ENCODE measurements at places on chromosomes 7 and 10.

DNA sequence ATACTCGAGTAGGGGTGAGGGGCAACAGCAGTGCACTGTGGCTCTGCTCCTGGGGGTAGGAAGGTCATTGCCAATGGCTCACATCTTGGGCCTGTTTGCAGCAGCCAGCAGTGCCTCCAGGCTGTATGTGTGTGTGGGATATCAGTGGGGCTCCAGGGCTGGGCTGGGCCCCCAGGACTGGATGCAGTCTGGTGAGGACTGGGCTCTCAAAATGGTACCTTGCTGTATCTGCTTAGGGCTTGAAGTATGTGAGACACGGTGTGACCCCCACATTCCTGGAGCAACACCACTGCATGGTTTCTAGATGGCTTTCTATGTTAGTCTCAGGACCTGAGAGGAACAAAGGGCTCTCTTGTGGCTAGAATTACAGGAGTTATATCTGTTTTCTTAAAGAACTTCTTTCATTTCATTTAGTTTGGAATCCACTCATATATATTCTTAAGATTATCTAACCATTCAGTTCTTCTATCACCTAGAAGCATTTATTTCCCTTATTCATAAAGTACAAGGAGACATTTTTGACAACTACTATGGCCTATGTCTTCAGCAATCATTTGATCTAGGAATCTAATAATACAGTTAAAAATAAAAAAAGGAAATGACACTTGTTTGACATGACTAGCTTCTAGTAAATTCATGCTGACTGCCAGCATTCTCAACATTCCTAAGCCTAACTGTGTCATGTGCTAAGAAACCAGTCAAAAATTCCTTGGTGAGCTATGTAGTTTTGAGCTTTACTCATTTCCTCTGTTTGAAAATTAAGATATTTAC lies 443.2 kb upstream of the SEMA3A start:
- DNase-seq = peak; percentile 89

- DNase-seq = no peak
Observed at GRCh38 chr10:74238031-74238431, 87.0 kb downstream of the ADK start.

DNA sequence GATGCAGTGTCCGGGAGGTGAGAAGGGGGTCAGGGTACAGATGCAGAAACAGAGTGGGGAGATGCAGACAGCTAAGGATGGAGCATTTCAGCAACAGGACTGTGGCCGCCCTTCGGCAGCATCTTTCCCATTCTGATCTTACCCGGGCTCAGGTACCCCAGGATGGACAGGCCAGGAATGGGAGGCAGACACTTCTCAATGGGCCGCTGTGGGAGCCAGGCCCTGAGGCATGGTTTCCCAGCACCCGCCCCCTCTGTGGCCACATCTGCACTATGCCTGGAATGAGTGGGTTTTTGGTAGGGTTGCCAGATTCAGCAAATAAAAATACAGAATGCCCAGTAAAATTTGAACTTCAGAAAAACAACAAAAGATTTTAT lies 105.2 kb upstream of the CTBP2 start:
- DNase-seq = peak; percentile 51

GRCh38 chr10:123318516-123318915 lies 164.3 kb downstream of the BUB3 start:
- peak; percentile 6 for DNase-seq

DNA sequence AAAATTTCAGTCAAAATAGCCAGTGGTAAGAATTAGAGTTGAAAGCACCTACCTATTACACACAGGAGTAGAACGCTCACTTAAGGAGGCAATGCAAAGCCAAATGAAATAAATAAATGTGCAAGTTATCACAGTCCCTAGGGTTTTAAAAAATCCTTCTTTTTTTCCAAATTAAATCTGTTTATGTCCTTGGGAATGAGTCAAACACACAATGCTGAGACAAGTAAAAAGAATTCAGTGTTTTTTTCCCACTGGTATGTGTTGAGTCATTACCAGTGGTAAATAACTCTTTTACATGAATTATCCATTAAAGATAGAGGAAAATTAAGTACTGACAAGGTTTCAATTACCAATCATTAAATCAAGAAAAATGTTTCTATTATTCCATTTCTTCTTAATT lies 438.6 kb downstream of the TNS3 start:
- peak; percentile 88 for DNase-seq

GRCh38 chr10:89367529-89367928 lies 10.3 kb upstream of the IFIT1B start:
- no peak for DNase-seq

GRCh38 chr7:17991866-17992648 lies 35.6 kb downstream of the PRPS1L1 start:
- DNase-seq = peak; percentile 9

DNA sequence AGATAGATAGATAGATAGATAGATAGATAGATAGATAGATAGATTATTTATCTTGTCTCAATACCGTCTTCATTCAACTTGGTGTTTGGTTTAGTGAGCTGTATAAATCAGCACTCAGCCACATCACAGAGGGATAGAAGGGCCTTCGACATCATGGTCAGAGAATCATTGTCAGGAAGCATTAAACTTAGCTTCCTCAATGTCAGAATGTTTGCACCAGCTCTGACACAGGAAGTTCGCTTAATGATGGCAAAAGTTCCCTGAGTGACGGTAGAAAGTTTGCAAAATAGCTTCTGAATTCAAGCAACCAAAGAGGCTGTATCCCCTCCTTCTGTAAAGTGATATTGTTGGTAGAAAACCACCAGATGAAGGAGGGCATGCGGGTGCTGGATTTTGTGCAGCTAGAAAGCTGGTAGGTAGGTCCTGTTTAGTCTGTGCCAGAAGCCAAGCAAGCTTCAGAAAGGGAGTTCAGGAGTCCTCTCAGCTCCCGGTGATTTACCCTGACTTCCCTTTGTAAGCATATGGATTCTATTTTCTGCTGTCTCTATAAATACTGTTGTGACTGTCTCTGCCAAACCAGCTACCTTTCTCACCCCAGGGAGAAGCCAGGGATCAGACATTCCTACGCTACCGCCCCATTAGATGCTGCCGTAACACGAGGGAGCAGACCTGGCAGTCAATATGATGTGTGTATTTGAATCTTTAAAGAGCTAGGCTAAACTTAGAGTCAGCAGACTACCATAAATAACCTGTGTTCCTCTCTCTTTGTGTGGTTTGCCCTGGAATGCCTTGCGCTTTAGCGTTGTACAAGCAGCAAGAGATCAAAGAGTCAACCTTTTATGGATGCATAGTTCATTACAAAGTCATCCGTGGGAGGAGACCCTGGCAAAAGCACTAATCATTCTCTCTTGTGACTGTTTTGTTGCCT lies 200.5 kb upstream of the KIAA1217 start:
- peak; percentile 52 for DNase-seq

DNA sequence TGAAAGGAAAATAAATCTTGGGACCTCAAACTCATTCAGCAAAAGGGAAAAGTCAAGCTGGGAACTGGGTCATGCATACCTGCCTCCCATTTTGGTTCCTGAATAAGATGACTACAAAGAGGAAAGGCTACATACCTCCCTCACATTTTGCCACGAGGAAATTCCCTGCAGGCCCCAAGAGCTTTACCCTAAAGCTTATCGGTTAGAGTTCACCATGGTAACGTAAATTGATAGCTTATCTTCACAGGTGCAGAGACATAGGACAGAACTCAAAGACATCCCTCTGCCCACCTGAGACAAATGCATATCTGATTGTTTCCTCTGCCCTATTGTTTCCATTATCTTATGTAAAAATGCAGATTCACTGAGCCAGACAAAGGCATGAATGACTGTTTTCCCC lies 31.5 kb upstream of the GRB10 start:
- DNase-seq = no peak

- no peak for DNase-seq
Observed at GRCh38 chr10:49397036-49397999, 1.4 kb upstream of the DRGX start.

DNA sequence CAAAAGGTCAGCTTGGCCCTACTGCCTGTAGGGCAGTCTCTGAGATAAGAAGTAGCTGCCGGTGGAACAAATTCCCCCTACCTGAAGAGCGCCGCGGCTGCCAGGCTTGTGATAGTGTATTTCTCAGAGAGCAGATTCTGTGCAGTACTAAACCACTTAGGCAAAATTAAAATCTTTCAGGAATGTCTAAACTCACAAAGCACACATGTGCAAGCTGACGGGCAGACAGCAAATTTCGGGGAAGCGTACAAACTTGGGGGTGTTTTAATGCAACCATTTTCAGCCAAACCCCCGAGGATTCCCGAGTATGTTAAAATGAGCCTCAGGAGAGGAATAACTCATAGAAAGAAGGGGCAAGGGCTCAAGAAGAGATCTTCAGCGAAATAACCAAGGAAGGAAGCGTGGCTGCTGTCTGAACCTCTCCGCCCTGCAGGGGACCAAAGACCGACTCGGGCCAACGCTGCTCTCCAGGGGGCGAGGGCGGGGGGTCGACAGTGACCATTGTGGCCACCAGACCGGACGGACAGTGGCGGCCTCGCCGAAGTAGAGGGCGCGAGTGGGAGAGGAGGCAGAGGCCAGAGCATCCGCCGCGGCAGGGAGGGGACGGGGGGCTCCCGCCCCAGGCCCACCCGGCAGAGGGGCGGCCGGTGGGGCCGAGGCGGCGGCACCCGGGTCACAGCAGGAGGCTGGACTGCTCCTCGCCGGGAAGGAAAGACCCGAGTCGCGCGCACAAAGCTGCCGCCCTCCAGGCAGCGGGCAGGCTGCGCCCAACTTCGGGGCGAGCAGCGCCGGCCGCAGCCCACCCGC lies 819 bp downstream of the HYCC1 start:
- peak; percentile 51 for DNase-seq

DNA sequence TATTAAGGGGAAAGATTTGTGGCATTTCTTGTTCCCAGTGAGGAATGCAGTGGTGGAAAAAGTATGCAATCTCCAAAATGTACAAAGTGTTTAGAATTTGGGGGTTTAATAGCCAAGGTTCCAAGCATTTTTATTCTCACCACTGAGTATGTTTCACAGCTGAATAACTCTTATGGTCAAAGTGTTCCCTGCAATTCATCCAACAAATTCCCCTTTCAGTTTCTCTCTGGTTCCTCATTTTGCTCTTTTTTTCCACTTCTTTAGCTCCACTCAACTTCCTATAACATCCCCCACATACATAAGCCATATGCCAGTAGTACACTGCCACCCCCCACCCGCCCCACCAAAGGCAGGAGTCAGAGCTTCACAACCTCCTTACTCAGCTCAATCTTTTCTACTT lies 4.6 kb downstream of the HECW1 start:
- peak; percentile 32 for DNase-seq

DNA sequence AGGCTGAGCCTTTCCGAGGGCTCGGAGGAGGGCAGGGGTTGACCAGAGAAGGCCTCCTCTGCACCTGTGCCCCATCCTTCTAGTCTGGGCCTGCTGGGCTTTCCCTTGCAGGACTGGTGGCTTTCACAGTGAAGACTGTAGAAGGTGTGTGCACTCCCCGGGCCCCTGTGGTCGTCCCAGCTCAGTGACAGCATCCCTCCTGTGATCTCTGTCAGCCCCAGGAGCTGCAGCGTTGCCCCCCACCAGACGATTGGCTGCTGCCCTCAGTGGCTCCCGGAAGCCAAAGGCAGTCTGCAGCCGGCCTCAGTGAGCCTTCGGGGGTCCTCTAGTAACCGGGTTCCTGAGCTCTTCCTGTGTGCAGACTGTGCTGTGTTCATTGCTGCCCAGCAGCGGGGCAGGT lies 69.4 kb upstream of the EN2 start:
- no peak for DNase-seq
